ENCODE measurements at places on chromosomes 3 and 15.

DNA sequence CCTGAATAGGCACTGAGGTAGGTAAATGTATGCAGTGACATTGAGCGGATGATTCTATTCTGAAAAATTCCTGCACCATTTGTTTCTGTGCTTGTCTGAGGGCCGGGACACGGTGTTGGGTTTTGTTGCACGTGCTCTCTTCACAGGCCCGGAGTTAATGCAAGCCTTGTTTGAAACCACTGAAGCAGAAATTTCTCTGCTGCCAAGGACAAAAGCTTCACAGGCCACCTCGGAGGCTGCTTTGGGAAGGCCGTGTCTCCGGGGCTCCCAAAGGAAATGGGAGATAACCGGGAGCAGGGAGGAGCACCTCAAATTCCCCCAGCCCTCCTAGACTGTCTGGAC lies 179.4 kb downstream of the OPA1 start:
- no peak for DNase-seq

DNA sequence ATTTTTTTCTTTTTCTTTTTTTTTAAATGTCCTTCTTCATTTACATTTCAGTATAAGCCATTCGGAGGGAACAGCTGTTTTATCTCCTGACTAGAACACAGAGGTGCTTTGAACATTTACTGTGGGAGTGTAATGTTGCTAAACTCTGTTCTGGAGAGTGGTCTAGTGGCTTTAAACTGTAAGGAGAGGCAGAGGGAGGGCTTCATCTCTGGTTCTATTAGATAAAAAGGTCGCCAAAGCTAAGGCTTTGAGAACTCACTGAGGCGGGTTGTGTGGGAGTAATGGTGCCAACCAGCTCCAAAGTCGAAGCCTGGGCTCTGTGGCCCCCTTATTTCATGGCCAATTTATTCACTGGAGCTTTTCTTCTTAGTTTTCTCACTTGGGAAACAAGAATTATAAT lies 133.2 kb downstream of the ANXA2 start:
- peak; percentile 18 for DNase-seq

- DNase-seq: no peak
Observed at GRCh38 chr15:59063042-59063441, 41.9 kb upstream of the CCNB2 start.

GRCh38 chr3:100427699-100428098 lies 26.4 kb downstream of the LNP1 start:
- no peak for DNase-seq

DNA sequence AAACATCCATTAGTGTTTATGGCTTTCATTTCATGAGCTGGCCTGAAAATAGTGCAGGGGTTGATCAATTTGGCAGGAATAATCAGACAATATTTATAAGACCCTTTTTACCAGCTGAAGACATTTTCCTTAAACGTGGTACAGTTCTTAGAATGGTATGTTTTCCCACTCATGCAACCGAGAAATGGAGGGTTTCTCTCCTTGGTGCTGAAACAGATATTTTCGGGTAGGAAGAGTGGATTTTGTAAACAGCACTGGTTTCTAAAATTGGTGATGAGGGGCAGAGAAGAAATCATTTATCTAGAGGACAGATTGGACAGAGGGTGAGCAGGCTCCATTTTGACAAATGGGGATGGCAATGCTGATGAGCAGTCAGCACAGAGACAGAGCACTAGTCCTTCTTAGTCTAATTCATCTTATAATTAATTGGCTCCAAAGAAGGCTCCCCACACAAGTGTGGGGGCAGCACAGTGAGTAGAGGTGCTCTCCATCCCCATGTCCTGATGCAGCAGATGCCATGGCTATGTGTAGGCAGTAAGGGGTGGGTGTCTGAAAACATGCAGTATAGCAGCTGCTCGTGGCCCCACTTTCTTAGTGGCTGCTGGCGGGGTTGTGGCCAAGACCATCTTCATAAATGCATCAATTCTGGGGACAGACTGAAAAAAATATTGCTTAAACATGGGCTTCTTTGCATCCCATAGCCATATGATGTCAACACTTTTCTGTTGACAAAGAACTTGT lies 18.1 kb upstream of the SLC7A14 start:
- DNase-seq: no peak

GRCh38 chr3:126149960-126150515 lies 30.3 kb downstream of the ALDH1L1 start:
- no peak for DNase-seq

DNA sequence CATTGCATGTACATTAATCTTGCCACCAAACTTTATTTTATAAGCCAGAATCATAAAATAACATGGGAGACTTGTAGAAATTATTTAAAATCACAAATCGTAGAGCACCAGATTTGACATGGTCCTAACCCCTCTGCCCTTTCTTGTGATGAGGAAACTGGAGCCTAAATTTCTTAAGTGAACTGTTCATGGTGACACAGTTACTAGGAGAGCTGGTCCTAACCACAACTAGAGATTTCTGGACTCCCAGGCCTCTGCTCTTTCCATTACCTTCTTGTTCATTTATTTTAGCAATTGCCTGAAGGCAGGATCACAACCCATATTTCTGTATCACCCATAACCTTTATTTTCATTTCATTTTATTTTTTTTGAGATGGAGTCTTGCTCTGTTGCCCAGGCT lies 352.5 kb downstream of the LPP start:
- DNase-seq: no peak

- no peak for DNase-seq
Observed at GRCh38 chr3:14561051-14561960, 21.2 kb upstream of the GRIP2 start.

- DNase-seq: no peak
Observed at GRCh38 chr3:119628390-119628789, 30.7 kb downstream of the PLA1A start.

DNA sequence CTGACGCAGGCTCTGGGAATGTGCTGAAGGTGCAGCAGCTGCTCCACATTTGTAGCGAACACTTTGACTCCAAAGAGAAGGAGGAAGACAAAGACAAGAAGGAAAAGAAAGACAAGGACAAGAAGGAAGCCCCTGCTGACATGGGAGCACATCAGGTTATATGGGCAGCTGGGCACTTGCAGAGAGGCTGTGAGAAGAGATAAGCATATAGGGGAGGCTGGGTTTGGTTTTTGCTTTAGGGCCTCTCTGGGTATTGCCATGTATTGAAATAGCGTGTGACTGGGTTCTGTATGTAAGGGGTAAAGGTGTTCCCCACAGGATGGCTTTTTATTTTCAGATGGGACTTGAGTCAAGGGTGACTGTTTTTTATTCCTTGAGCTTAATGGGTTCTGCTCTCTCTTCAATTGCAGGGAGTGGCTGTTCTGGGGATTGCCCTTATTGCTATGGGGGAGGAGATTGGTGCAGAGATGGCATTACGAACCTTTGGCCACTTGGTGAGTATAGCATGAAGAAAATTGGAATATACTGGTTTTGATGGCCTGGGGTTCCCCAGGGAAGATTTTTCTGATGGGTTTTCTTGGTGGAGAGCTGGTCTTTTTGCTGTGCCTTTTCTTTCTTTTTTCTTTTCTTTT lies 7.4 kb downstream of the PSMD2 start:
- DNase-seq: no peak

DNA sequence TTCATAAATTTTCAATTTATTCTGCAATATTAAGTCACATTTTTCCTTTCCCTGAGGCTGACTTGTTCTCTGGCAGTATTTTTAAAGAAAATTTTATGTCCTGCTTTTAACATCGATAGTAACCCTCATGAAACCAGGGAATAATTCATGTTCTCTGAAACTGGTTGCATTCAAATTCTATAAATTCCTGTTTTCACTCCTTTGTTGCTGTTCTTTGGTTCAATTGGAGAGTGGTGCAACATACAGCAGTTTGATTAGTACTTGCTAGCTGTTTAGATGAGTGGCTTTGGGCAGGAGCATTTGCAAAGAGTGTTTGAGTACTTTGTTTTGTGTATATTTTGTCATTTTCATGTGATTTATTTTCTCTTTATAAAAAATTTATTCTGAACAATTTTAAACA lies 19.2 kb downstream of the ZIC1 start:
- DNase-seq: no peak
